ENCODE measurements at places on chromosomes 16 and 17. TPM values are rescaled to one million over a fixed set of nuclear protein-coding genes. Genes with fewer than 3 reads are reported as not detected.

PRR15L gene
- not detected for total RNA-seq

SEPTIN1 gene
- 0.35 TPM for total RNA-seq

KRTAP3-1 gene
- total RNA-seq = not detected

HBQ1 gene
- total RNA-seq = 6.6 TPM

AP2B1 gene
- 119 TPM for total RNA-seq

HOXB2 gene
- not detected for total RNA-seq

EFNB3 gene
- total RNA-seq = 7.7 TPM

AURKB gene
- total RNA-seq = 128 TPM

MT2A gene
- total RNA-seq = 13.9 TPM

CACNG5 gene
- total RNA-seq = 3.3 TPM

Measured in GM23338 (cell line).